HuH-7 (cell line): ENCODE measurements at places on chromosomes 5 and 9.

- DNase-seq = no peak
These were observed 3.9 kb downstream of the VDAC1 start for GRCh38 chr5:134000696-134001453.

DNA sequence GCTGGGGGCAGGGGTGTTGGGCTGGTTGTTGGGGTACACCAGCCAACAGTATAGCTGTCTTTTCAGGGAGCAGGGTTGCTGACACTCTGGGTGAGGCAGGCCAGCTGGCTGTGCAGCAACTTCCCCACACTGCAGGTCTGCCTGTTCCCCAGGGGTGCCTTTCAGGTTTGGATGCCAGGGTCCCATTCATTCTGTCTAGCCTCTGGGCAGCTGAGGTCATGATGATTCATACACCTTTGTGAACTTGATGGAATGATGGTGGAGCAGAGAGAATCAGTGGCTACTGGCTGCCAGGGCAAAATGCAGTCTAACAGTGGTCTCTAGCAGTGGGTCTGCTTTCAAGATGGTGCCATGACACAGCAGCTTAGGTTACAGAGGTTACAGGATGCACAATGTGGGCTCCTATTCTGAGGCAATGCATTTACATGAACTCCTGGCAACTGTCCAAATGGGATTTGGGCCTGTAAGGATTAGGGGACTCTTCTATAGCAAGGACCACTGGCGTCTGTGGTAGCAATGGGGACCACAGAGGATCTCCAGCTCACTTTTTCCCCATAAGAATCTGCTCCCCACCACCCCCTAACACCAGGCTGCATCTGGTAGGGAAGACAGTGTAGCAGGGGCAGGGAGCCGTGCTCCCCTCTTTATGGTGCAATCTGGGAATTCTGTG is 103.7 kb downstream of the FEM1C start:
- DNase-seq = no peak

- no peak for DNase-seq
These were observed 387.7 kb downstream of the BNC2 start for GRCh38 chr9:16482764-16483163.

DNA sequence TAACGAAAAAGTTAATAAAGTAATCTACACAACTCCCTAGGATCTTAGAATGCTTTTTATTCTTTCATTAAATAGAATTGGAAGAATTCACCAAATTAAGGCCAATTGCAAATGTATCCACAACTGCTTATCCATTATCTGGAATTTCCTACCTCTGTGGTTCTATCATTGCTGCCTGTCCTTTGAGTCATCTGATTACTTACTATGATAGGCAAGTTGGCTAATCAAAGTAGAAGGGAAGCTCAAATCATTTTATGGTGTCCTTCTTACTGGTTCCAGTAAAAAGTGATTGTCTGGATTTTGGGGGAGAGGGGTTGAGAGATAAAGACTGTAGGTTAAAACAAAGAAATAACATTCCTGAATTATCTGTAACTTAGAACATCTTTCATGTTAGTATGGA is 161.4 kb upstream of the GNA14 start:
- DNase-seq = no peak

GRCh38 chr9:78021697-78022096 is 9.9 kb downstream of the GNAQ start:
- no peak for DNase-seq

DNA sequence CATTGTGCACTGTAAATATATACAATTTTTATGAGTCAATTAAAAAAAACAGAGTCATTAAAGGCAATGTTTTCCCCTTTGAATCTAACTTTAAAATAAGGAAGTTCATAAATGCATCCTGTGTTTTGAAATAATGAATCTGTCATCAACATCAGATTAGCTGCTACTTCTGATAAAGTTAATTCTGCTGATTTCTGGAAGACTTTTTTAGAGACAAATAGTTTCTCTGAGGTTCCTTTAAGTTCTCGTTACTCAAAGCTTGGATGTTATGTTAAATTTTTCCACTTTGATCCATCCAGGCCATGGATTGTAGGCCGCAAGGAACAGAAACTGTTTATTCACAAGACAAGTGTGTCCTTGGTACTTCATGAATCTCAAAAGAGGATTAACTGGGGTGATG is 115.5 kb downstream of the CARTPT start:
- no peak for DNase-seq

GRCh38 chr9:78150312-78150982 is 85.4 kb upstream of the CEP78 start:
- DNase-seq = no peak

GRCh38 chr5:100595152-100595811 is 60.1 kb downstream of the FAM174A start:
- no peak for DNase-seq

- DNase-seq = no peak
These were observed 1728.3 kb upstream of the CDH9 start for GRCh38 chr5:28766565-28767158.

- peak; percentile 85 for DNase-seq
These were observed 52.5 kb downstream of the JADE2 start for GRCh38 chr5:134577796-134578577.

DNA sequence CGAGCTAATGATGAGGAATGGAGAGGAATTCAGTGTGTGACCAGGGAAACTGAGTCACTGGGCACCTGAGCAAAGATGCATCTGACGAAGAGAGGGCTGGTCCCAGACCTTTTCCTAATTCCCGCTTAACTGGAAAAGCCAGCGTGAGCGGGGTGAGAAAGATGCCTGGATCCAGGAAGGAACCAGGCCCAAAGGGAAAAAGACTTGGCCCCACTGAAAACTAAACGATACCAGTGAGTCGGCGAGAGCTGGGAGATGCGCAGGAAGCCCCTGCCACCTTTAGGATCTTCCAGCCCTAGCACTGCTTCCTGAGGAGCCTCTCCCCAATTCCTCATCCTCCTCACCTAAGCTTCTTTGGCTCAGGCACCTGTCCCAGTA is 499 bp upstream of the FCHSD1 start:
- DNase-seq = peak; percentile 25

DNA sequence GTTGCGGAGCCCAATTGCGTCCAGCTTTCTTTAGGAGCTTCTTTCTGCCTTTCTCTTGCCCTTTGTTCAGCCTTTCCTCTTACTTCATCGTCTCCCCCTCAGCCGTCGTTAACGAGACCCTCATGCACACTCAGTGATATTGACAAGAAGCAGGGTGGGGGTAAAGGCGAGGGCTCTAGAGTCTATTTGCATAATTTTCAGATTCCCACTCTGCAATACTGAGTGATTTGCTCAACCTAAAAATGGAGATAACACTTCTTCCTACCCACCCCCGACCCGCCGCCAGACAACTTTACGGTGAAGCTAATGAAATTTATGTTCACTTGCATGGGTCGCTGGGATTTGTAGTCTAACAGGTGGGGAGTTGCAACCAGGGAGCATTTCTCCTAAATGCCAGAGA is 1.3 kb upstream of the TBC1D2 start:
- peak; percentile 69 for DNase-seq

GRCh38 chr5:71522151-71522550 is 65.0 kb upstream of the MCCC2 start:
- DNase-seq = no peak

GRCh38 chr5:159331093-159331973 is 1.0 kb upstream of the IL12B start:
- peak; percentile 61 for DNase-seq

DNA sequence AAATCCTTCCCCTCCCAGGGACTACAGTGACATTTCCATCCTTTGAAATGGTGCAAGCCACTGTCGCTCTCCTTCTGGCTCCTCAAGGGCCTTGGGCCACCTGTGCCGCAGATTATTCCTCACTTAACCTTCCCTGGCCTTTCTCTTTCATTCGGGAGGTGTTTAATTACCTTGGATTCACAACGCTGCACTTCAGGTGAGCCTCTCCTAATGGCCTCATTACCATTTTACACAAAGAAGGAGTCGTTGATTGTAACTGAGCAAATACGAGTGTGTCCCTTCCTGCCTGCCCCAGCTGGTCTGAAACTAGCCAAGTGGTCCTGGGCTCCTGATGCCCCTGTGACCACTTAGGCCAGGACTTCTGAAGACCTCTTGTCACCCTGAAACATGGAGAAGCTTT is 205.0 kb downstream of the CRB2 start:
- no peak for DNase-seq

DNA sequence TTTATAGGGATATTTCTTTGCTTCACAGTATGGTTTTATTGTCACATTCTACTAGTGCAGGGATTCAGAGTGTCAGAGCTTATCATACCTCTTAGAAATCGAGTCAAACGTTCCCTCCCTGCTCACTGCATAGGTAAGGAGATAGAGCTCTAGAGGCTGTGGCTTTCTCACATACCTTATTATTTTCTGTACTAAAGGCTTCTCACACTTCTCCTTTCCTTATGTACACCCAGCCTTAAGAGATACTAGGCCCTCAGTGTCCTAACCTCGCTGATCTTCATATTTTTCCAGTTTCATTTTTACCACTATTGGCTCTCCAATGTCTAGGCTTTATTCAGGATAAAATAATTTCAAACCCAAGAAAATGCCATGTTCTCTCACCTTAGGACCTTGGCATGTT is 297.3 kb upstream of the RIOK2 start:
- DNase-seq = no peak

GRCh38 chr5:76805821-76806505 is 12.9 kb upstream of the F2RL1 start:
- peak; percentile 47 for DNase-seq

DNA sequence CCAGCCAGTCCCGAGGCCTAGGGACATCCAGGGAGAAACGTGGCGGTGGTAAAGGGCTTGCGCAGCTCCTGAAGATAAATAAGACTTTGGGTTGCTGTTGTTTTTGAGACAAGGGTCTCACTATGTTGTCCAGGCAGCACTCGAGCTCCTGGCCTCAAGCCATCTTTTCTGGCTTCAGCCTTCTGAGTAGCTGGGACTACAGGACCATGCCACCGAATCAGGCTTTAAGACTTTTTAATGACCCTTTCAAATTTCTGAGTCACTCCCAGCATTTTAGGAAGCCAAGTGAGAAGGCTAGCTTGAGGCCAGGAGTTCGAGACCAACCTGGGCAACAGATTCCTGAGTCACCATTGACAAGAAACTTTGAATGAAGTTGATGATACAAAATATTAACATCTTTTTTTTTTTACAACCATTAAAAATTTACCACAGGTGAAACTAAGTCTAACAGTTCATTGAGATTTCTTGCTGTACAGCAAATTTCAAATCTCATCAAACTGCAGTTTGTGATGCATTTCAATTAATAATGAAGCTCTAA is 817 bp upstream of the GNE start:
- no peak for DNase-seq

GRCh38 chr9:26520141-26520540 is 372.5 kb downstream of the CAAP1 start:
- DNase-seq = no peak

DNA sequence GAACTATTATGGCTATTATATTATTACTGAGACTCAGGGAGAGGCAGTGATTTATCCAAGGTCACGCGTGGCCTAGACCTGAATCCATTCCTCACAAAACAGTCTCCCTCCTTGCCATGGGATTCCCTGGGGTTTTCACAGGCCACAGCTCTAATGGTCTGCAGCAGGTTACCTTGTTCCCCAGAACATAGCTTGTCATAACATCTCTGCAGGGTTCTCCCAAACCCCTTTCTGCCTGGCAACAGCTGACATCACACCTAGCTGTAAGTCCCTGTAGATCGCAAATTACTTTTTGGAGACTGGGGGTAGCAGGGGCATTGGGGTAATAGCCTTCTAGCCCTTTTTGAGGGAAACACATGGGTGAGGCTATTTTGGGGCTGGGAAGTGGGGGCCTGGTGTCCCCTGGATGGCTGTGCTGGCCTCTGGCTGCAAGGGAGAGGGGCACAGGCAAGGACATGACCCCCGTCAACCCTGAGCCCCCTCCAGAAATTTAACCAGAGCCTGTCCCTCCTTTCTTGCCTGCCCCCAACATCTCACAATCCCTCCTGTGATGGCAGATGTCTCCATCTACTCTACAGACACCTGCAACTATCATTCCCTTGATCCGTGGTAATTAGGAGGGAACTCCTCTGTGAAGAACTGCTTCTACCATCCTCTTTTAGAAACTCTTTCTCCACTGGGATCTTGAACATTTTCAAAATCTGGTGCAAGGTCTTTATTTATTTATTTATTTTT is 1.3 kb downstream of the CD74 start:
- no peak for DNase-seq

- DNase-seq = no peak
These were observed 28.6 kb upstream of the IL13 start for GRCh38 chr5:132629230-132629944.
